NCI-H2029 (cell line): ENCODE measurements at places on chromosomes 3 and 15.

GRCh38 chr3:186789554-186790260, 6.3 kb downstream of the EIF4A2 start:
- DNase-seq: no peak

DNA sequence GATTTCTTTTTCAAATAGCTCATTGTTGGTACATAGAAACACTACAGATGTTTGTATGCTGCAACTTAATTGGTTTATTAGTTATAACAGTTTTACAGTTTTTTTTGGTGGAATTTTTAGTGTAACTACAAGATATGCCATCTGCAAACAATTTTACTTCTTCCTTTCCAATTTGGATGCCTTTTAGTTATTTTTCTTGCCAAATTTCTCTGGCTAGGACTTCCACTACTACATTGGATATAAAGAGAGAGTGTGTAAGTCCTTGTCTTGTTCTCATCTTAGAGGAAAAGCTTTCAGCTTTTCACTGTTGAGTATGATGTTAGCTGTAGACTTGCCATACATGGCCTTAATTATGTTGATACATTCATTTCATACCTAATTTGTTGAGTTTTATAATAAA, 143.6 kb upstream of the EOMES start:
- no peak for DNase-seq

DNA sequence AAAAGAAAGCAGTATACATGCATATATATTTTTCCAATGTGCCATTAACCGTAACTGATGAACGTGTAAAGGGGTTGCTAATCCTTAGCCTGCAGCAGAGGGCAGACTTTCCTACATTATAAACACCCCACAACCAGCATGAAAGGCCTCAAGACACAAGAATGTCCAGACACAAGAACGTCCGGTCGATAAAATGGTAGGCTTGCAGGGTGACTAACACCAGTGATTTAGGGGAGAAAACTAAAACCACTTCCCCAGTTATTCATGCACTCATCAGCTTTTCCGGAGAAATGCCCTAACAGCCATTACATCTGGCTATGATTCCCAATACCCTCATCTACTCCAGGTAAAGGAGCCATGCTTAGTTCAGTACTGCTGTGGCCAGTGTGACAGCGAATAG, 57.4 kb downstream of the LRTM1 start:
- DNase-seq: no peak

DNA sequence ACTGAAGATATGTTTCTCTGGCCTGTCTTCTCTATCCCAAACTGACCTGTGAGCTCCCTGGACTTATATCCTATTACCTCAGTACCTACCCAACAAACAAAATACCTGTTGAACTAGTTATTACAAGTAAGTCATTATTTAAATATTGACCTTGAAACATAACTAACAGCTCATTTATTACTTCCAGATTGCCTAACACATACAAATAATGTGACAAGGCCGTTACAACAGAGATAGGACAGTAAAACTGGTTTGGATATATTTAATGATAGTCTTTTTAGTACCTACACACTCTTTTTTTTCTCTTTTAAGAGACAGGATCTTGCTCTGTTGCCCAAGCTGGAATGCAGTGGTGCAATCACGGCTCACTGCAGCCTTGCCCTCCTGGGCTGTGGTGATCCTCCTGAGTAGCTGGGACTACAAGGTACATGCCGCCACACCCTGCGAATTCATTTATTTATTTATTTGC, 145.0 kb downstream of the ADAM10 start:
- DNase-seq: no peak

GRCh38 chr15:53251996-53252395, 461.9 kb upstream of the ONECUT1 start:
- no peak for DNase-seq

DNA sequence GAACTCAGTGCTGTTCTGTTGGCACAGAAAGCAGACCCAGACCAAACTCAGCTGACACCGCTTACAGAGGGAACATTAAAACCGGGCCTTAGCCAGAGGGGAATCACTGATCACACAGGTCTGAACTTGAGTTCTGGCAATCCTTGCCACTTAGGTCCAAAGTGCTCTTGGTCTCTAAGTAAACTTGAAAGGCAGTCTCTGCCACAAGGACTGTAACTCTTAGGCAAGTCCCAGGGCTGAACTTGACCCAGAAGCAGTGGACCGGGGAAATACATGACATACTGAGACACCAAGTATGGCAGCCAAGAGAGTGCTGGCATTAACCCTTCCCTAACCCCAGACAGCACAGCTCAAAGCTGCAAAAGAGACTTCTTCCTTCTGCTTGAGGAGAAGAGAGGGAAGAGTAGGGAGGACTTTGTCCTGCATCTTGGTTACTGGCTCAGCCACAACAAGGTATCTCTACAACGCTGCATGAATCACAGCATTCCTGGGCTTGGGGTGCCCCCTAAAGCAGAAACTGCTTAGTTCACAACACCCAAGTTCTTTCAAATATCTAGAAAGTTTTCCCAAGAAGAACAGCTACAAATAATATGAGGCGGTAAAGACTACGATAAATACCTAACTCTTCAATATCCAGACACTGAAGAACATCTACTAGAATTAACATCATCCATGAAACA, 32.5 kb downstream of the NAALADL2 start:
- DNase-seq: no peak

DNA sequence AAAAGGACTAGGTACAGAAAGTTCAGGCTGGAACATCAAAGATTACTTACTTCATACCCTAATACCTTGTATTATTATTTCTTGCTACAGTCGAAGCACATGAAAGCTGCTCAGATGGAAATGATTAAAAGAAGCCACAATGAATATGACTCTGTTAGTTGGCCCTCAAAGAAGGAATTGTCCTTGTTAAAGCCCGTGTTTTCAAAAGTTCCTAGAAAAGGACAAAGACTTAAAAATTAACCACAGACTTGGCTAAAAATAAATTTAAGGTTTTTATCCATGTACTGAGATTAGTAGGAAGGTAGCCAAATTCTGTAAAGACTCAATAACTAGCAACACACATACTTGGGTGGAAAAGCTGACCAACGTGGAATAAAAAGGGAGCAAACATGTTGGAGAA, 251.0 kb upstream of the RARB start:
- no peak for DNase-seq

DNA sequence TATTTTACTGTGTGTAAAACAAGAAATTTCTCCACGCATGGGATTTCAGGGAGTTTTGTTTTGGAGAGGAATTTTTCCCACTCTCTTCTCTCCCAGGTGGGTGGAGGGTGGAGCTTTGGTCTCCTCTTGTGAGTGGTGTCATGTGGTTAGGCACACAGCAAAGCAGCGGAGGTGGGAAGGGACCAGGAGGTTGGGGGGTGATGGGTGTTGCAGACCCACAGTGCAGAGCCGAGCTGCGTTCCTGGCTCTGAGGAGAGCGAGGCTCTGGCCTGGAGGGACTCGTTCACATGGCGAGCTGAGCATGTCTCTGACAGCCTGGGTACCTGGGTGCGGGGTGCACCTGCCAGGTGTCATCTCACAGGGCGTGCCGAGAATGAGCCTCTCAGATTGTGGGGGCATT, 87.8 kb downstream of the RYR3 start:
- DNase-seq: no peak

DNA sequence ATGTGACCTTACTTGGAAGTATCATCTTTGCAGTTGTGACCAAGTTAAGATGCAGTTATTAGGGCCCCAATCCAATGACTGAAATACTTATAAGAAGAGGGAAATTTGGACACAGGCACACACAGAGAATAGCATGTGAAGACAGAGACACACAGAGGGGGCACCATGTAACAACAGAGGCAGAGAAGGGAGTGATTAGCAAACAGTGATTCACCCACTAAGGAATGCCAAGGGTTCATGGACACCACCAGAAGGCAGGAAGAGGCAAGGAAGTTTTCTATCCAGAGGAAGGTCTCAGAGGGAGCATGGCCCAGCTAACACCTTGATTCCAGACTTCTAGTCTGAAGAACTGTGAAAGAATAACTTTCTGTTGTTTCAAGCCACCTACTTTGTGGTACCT, 25.0 kb downstream of the SIDT1 start:
- DNase-seq: no peak

DNA sequence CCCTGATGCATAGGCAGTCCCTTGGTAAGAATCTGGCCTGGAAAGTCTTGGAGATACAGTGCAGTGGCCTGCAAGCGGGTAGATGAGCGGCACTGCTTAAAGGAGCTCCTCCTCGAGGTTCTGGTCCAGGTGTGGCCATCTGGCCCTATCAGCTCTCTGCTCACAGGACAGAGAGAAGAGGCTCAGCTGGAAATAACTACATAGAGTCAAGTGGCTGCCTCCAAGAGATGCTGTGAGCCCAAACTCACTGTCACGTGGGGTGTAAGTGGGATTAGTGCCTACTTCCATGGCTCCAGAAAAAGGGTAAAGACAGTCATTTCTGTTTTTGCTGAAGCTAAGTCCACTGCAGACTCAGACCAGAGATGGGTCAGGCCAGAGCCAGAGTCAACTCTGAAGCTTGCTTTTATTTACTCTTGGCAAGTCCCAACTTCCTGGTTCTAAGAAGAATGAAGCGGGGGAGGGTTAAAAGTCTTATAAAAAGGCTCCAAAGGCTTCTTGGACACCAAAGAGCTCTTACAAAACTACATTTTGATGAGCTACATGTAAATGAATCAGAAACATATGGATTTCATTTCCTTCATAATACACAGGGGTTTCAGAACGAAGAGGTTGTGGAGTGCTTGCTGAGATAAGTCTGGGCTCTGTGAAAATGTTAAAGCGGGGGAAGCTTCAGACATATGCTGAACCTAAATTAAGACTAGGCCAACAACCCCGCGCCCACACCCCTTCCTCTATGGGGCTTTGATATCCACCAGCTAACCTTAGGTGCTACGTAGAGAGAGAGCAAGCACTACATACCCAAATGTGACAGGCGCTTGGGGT, 77.1 kb downstream of the PDZRN3 start:
- no peak for DNase-seq

DNA sequence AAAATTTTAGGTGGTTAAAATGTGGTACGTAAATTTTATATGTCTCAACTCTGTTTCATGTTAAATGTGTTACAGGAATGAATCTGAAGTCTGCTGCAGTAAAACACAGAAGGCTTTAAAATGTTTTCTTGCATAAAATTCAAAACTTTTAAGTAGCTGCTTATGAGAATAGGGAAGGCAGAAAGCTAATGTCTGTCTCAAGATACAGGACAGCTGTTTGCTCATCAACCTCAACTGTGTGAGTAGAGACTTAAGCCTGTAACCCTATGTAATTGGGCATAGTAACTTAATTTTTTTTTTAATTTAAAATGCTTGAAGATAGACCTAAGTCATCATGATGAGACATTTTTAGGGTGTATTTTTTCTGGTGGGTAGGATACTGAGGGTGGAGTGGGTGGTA, 38.9 kb downstream of the ZFAND6 start:
- no peak for DNase-seq

GRCh38 chr3:43870844-43871626, 180.3 kb downstream of the ABHD5 start:
- no peak for DNase-seq

GRCh38 chr15:57458356-57458781, 82.1 kb downstream of the CGNL1 start:
- no peak for DNase-seq

GRCh38 chr3:73399106-73399505, 225.6 kb downstream of the PDZRN3 start:
- DNase-seq: no peak

DNA sequence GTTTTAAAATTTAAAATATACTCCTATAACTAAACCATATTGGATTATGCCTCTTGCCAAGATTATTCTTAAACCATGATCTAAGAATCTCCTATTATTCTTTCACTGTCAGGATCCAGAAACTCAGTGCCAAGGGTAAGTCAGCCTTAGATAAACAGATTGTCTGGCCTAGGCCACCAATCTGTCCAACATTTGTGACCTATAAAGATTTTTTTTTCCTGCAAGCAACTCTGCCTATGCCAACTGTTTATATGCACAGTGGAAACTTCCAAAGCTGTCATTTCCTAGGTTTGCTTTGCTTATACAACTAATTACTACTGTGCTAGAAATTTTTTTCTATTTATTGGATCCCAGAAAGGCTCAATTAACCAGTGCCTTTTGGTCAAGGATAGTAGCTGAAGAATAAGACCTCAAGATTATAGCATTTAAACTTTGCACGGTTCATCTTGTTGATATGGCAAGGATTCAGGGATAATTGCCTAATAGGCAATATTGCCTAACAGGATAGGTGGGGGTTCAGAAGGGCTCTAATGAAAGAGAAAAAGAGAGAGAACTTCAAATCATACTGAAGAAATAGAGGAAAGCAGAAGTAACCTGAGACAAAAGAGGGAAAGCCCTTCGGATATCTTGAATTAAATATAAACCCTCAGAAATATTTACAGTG, 22.8 kb downstream of the GAP43 start:
- DNase-seq: no peak

DNA sequence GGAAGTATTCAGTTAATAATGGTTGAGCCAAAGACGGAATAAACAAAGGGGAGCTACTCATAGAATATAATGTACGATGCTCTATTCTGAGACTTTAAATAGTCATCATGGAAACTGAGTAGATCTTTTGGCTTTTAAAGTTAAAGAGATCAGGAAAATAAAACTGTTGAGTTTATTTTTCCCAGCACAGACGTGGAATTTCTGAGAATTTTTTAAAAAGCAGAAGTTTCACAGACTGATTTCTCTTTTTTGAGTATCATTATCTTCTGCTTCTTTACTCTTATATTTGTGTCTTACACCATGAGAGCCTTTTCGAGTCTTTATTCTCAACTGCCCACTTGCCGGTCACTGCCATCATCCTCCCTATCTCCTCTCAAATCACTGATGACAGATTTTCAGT, 13.2 kb downstream of the P2RY14 start:
- no peak for DNase-seq

- no peak for DNase-seq
Observed at GRCh38 chr3:118936811-118937210, 97.8 kb downstream of the IGSF11 start.

DNA sequence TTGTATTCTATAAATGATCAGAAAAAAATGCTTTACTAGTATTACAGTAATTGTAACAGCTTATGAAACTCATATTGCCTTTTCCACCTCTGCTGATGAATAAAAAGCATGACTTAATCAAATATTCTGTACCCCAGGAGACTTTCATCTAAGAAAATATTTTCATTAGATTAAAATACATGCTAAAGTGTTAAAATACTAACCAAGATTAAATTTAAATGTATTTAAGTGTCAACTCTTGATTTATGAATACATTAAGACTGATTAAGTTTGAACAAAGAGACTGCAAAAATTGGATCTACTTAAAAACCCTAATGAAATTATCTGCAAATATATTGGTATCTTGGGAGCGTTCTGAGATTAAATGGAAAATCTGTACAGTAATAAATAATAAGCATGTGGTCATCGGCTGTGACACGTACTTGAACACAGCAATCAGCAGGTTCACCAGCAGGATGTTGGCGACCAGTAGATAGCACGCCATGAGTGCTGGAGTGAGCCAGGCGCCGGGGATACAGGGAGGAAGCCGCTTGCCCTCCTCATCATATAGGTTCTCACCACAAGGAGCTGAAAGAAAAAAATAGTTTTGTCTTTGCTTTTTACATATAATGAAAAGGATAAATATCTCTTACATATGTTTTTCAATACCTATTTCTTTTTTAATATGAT, 36.6 kb upstream of the MTMR10 start:
- DNase-seq: no peak

DNA sequence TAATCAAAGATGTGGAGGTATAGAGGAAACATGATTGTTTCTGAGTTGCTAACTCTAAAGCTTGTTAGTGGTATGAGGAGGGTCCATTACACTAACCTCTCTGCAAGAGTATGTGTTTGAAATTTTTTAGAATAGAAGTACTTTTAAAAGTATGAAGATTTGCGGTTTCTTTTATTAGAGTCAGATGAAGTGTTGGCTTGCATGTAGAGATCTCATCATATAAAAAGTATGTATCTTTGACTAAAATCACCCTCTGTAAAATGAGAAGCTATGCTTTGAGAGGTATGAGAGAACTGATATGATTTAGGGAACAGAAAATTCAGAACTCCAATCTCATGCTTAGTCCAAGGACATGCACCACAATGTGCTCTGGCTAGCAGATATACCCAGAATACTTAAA, 140.4 kb upstream of the MBNL1 start:
- no peak for DNase-seq
